NCI-H2029 treated with DMSO at 0.1 percent for 48 hours (cell line): ENCODE measurements at places on chromosomes 7 and 10.

- no peak for DNase-seq
These were observed 860.9 kb downstream of the XPNPEP1 start for GRCh38 chr10:109062371-109062770.

DNA sequence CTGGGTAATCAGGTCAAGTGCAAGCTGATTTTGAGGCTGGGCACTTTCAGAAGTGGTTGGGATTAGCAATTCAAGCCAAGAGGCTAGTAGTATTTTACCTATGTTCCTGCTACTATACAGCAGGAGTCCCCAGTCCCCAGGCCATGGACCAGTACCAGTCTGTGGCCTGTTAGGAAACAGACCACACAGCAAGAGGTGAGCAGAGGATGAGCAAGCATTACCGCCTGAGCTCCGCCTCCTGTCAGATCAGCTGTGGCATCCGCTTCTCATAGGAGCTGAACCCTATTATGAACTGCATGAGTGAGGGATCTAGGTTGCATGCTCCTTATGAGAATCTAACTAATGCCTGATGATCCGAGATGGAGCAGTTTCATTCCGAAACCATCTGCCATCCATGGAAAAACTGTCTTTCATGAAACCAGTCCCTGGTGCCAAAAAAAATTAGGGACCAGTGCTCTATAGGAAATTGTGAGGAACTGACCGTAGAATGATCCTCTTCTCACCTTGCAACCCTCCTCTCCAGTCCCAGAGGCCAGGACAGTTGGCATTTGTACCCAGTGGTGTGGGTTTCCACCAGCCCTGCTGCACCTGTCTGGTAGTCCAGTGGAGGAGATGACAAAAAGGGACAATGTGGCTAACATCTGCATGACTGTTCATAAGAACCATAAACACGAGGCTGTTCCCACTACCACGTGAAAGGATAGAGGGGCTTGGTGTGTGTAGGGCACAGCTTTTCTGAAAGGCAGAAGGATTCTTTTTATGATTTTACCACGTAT, 172.5 kb downstream of the KIAA1217 start:
- DNase-seq: no peak

DNA sequence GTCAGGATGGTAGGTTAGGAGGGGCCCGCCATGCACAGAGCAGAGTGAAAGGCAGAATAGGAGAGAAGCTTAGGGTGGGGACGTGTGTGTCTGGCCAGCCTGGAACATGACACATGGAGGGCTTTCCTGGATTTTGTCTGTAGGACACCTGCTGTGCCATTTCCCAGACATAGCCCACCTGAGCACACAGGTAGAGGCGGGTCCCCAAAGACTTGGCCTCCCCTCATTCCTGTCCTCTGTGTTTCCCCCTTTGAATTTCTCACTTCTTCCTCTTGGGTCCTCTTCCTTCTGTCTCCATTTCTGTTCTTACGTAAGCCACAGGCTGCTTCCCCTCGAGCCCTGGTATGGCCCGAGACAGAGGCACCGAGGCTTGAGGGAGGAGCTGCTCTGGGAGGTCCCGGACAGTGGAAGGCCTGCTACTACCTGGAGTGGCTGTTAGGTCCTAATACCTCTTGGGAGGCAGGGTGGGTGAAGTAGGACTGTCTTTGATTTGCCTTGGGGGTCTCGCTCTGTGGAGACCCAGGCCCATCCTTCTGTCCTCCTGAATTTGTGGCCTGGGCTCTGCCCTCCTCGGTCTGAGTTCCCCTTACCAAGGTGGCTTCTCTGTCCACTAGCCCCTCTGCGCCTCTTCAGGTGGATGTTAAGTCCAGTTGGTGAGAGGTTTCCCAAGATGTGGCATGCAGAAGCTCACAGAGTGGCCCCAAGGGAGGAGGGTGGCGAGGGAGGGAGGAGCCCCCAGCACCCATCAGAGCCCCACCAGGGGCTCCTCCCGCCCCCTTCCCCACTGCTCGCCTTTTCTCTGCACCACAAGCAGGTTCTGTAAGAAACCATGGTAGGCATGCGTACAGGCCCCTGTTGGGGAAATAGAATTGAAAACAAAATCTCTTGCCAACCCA, 5.5 kb downstream of the ZNF775 start:
- no peak for DNase-seq

GRCh38 chr10:4670737-4671136, 155.3 kb upstream of the AKR1E2 start:
- DNase-seq: no peak

DNA sequence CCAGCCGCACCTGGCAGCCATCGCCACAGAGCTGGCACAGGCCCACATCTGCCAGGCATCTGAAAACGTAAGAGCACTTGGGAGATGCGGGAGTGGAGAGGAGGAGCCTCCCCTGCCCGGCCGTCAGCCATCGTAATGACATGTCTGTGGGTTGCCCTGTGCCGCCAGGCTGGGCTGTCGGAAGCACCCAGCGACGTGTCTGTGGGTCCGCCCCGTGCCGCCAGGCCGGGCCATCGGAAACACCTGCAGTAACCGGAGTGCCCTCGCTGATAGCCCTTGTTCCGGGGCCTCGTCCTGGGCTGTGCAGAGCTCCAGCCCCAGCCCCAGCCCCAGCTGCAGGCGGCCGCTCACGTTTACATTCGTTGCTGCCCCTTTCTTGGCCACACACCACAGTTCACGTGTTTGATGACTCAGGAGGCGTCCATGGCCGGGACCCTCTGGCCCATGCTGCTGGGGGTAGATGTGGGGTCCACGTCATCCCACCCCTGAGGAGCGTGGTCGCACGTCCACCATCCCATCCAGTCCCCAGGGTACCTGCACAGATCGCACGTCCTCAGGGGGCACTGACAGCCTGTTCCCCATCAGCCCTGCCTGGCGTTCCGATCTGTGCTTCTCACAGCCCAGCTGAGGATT, 30.0 kb upstream of the PRKAR1B start:
- DNase-seq: no peak

DNA sequence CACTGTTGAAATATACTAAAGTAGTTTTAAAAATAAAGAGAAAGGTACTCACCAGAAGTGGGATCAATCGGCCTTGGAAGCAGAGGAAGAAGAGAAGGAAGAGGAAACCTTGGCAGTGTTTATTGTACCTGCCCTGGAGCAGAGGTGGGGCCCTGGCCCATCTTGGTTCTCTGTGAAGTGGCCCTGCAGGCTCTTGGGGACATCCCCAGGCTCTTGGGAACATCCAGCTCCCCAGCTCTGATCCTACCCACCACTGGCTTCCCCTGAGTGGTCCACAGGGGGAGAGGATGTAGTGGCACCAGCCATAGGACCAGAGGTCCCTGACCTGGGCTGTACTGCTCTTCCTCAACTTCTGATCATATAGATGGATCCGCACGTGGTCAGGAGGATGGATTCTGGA, 22.3 kb upstream of the RET start:
- no peak for DNase-seq

DNA sequence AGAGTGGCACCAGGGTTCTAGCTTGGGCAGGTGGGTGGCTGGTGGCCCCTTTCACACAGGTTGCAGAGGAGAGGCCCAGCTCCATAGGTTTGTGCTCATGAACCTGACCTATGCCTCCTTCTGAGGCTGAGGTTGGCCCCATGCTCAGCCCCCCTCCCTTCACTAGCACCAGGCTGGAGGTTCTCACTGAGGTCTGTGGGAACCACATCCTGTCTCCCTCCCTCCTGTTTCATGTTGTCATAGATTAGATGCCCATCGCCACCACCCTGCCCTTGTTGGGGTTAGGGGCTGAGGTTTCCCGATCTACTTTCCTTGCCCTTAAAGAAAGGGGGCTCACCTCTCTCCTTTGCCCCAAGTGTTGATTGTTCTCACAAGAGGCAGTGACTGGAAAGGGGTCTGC, 14.7 kb downstream of the NEUROG3 start:
- DNase-seq: no peak

- no peak for DNase-seq
These were observed 190.2 kb downstream of the SORCS3 start for GRCh38 chr10:104831272-104831671.

DNA sequence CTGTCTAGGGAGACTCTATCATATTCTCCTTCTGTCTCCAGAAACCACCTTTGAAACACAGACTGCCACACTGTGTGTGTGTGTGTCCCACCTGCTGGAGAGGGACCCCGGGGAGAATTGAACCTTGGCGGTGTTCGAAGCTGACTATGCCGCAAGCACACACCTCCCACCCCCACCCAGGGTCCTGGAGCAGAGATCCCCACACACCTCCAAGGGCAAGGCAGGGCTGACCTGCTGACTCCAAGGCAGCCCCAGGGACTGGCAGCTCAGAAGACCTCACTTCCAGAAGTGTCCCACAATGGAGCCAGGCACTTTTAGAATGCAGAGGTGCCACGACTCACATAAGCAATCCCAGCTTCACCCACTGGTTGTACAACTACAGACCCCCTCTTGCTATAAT, 13.1 kb downstream of the DRGX start:
- no peak for DNase-seq

DNA sequence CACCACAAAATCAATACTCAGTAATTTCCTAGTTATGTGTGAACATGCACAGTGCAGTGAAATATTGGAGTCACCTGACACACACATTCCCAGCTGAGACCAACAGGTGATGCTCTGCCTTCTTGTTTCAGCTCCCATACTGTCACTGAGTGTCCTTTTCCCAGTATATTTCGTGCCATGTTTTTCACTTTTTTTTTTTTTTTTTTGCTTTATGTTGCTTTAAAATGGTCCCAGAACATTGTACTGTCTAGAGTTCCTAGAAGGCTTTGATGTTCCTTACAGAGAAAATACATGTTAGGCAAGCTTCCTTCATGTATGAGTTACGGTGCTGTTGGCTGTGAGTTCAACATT, 45.6 kb downstream of the ELAPOR2 start:
- DNase-seq: no peak
